Glutamatergic neuron (in vitro differentiated cells): ENCODE measurements at places on chromosomes 1 and 21. TPM values are rescaled to one million over a fixed set of nuclear protein-coding genes. Genes with fewer than 3 reads are reported as not detected.

Gene KCNA3
- total RNA-seq, result 2.7 TPM

Gene NIBAN1
- 2.4 TPM for total RNA-seq

Gene SLC35F3
- total RNA-seq, result 0.98 TPM

Gene AADACL3
- not detected for total RNA-seq

Gene GUCA2B
- not detected for total RNA-seq

Gene GUCA2A
- not detected for total RNA-seq

Gene NHLH1
- 1,198 TPM for total RNA-seq

Gene TINAGL1
- total RNA-seq, result not detected

Gene YOD1
- total RNA-seq, result 7.9 TPM

Gene YARS1
- total RNA-seq, result 197 TPM

Gene GPA33
- not detected for total RNA-seq

Gene TLR5
- total RNA-seq, result not detected

Gene CCDC190
- total RNA-seq, result not detected
